Activated CD8-positive, alpha-beta memory T cell treated with anti-CD3 and anti-CD28 coated beads, Interleukin-2, amount 10 ng/mL, durations not matched to agents 7 days and 5 days (primary cell): ENCODE measurements at places on chromosomes 5 and 9. TPM values are rescaled to one million over a fixed set of nuclear protein-coding genes. Genes with fewer than 3 reads are reported as not detected.

Gene IL3
- total RNA-seq = 1.5 TPM

DNA sequence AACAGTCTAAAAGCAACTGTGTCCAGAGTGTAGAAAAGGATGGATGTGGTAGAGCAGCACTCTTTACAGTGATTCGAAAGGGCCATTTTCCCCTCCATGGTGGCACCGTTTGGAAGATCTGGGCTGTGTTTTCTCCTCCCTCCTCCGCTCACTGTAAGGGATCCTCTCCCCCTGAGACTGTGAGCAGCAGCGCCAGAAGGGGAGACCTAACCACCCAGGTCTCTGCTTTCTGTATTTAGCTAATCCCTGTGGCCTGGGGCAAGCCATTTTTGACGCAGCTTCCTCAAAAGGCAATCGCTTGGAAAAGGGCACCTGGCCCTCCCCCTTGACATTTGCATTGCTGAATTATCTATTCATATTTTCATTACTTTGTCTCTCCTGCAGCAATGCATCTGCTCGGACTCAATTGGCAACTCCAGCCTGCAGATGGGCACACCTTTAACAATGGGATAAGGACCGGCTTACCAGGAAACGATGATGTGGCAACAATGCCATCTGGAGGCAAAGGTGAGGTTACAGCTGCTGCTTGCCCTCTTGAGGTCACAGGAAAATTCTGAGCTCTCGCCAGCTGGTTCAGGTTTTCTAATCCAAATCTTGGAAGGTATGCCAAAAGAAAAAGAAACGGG lies 244.3 kb upstream of the WWC1 start:
- no peak for DNase-seq

Gene CORO2A
- total RNA-seq = 6.2 TPM

Gene MCTP1
- total RNA-seq = not detected

DNA sequence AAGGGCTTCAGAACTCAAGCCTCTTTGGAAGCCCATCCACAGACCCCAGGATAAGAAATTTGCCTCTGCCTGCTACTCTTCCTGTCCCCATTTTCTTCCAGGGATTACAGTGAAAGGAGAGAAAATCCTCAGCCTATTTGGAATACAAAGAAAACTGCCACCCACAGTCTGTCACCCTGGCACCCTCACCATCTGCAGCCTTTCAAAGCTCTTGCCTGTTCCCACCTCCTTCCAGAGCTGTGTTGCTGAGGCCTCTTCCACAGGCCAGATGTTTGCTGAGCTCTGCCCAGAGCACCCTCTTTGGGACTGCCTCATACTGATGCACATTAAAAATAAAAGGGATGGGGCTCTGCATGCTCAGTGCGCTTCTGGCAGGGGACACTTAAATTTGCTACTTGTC lies 35.9 kb upstream of the TAF1L start:
- no peak for DNase-seq

DNA sequence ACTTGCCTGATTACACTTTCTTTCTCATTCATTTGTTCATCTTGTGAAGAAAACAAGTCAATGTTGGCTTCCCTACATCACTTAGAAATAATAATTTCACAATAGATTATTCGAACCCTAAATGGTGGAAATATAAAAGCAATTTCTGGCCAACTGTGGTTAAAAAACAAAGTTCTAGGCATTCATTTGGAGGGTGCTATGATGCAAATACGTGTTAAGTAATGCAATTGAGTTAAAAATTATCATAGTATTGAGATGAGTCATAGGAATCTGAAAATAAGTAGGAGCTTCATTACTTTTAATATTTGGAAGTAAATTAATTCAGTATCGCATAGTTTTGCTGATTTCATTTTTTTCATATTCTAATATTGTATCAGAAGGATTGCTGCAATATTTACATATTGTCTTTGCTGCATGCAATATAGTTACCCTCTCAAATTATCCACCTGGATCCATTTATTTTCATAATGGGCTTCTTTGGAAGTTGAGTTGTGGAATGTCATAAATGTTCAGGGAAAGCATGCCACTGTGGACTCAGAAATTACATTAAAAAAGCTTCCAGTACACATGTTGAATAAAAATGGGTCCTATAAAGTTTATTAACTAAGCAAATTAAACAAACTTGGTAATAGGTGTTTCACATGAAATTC lies 647.7 kb upstream of the WWC1 start:
- DNase-seq = no peak

Gene CCNO
- 0.26 TPM for total RNA-seq

GRCh38 chr9:134708672-134709038 lies 67.1 kb downstream of the COL5A1 start:
- no peak for DNase-seq

DNA sequence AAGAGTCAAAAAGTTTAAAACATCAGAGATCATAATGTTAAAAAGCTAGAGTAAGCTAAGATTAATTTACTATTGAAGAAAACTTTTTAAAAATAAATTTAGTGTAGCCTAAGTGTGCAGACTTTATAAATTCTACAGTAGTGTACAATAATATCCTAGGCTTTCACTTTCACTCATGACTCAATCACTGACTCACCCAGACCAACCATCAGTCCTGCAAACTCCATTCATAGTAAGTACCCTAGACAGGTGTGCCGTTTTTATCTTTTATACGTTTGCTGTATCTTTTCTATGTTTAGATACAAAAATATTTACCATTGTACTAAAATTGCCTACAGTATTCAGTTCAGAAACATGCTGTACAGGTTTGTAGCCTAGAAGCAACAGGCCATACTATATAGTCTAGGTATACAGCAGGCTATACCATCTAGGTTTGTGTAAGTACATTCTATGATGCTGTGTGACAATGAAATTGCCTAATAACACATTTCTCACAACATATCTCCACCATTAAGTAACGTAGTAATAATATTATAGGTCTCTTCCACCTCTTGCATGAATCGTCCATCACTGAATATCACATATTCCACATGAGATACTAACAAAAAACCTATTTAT lies 59.2 kb downstream of the MEGF9 start:
- no peak for DNase-seq

DNA sequence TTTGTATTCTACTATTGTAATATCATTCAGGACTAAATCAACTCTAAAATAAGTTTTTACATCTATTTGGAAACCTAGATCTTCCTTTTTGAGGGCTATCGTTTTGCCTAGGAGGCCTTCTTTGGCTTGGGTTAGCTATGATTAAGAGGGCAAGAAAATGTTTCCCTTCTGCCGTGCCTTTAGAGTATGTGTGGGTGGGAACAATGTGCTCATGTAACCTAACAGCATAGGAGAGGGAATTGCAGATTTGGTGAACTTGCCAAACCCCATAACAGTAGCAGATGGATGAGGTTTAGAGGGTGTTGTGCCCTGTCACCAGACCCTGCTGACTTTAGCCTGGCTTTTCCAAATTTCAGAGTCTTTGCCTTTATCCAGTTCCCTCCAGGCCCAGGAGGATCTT lies 339.0 kb downstream of the ADGRV1 start:
- DNase-seq = no peak

GRCh38 chr9:105150991-105151685 lies 93.3 kb upstream of the SLC44A1 start:
- DNase-seq = no peak

Gene FOXD4L5
- 0.23 TPM for total RNA-seq

DNA sequence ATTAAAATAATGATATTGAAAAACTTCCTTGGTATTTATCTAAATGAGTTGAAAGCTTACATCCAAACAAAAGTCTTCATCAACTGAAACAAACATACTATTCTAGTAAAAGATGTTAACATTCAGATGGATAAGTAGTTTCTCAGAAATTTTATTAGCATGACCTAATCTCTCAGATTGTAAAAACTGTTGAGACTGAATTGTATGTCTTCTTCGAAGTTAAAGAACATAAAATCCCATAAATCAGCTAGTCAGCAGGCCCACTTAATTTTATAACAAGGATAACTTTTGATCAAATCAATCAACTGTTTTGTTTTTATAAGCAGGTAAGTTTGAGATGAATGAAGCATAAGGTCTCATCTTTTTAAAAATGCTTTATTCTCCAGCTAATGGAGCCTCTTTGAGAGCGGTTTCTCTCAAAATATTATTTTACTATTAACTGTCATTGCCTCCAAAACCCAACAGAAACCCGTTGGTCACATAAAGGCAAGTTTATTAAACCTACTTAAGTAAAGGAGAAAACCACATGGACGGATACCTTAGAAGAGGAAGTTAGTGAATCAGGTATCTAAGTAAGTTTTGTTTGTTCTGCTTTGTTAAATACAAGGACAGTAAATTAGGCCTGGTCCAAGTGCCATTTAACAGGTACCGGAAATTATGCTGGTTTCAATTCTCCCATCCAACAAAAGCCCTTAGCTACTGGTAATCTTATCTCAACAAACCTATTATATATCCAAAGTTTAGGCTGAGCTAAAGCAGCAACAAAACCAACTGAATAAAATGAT lies 457.0 kb downstream of the PDE4D start:
- no peak for DNase-seq

Gene SLC6A19
- not detected for total RNA-seq

DNA sequence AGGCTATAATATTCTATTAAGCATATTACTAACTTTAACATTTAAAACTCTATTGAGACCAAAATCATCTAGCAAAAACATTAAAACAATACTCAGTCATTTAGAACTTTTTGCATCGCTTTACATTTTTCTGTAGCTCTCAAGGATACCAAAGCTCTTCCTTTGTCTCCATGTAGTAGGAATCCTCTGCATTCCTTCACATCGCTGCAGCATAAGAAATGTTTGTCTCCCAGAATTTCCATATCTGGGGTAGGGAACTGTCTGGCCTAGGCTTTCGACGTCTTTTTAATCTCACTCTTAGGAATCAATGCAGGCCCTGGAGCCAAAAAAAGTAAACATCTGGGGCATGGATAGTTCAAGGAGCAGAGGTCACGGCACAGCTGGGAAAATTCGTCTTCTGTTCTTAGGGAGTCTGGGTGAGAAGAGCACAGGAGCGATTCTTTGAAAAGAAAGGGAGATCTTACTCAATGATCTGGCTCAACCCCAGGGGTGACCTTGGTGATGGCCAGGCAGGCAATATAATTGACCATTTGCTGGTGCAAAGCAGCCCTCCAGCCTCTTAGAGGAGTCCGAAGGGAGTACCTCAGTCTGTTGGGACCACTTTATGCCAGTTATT lies 23.2 kb upstream of the RAI14 start:
- no peak for DNase-seq

DNA sequence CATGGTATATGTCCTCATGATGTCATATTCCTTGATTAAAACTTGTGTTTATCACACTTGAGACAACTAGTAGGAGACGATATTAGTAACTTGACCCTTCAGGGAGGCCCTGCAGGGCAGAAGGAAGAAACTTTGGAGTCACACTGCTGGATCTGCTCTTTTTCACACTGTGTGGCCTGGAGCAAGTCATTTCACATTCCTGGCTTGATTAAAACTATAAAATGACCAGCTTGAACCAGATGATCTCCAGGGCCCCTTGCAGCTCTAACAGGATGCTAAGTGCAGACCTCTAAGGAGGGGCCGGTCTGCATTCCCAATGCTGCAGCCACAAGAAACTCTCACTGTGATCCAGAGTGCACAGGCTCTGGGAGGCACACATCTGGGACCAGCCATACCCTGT lies 146.4 kb upstream of the ZNF366 start:
- DNase-seq = no peak

- no peak for DNase-seq
Measured at GRCh38 chr9:120914953-120915352, 11.6 kb downstream of the TRAF1 start.
